ENCODE measurements at places on chromosomes 2 and 18. TPM values are rescaled to one million over a fixed set of nuclear protein-coding genes. Genes with fewer than 3 reads are reported as not detected.

GRCh38 chr18:5746844-5747243 lies 148.5 kb downstream of the TMEM200C start:
- DNase-seq, result no peak

GRCh38 chr2:190098851-190099250 lies 36.3 kb upstream of the MSTN start:
- DNase-seq, result no peak

The ERBB4 gene
- not detected for total RNA-seq

The SLC11A1 gene
- 0.15 TPM for total RNA-seq

The NPAS2 gene
- total RNA-seq, result 14.7 TPM

- no peak for DNase-seq
Measured at GRCh38 chr2:218194880-218195279, 22.1 kb upstream of the ARPC2 start.

GRCh38 chr2:37084797-37085196 lies 479 bp downstream of the GPATCH11 start:
- DNase-seq, result no peak

The FBXO15 gene
- total RNA-seq, result 2.2 TPM

The CNGA3 gene
- 0.14 TPM for total RNA-seq

DNA sequence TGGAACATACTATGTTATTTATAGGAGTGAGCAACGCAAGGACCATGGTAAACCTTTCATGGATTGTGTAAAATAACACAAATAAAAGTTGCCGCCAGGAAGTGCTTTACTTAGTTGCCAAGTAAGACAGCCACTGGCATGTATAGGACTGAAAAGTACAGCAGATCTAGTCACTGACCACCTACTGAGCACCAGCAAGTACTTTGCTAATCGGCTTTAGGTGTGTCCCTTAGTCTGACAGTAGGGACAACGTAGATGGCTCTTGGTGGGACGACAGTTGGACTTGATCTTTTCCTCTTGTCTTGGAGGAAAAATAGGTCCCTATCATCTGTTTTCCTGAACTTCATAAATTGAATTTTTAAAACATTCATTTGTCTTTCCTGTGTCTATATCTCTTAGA lies 13.6 kb upstream of the CXXC1 start:
- no peak for DNase-seq

DNA sequence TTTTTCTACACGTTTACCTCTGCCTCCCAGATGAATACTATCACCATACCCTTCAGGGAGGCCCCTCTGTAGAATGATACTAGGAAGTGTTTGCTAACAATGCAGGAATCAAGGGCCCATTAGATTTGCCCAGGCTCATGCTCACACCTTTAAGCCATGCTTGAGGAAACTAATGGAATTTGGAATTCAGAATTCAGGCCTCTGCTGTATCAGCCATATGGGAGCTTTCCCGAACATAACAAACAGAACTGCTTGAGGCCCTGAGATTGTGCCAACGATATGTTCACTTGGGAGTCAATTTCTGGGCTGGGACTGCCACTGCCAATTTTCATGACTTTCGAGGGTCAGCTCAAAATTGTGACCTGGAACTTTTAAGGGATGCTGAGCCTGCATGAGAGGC lies 282.5 kb downstream of the CLIP4 start:
- no peak for DNase-seq

The THSD7B gene
- total RNA-seq, result 0.12 TPM

The VWA3B gene
- not detected for total RNA-seq

- no peak for DNase-seq
Measured at GRCh38 chr18:56803051-56803450, 151.9 kb downstream of the WDR7 start.

- no peak for DNase-seq
Measured at GRCh38 chr2:85920810-85921545, 32.2 kb upstream of the ST3GAL5 start.

The IL1RL1 gene
- total RNA-seq, result not detected

DNA sequence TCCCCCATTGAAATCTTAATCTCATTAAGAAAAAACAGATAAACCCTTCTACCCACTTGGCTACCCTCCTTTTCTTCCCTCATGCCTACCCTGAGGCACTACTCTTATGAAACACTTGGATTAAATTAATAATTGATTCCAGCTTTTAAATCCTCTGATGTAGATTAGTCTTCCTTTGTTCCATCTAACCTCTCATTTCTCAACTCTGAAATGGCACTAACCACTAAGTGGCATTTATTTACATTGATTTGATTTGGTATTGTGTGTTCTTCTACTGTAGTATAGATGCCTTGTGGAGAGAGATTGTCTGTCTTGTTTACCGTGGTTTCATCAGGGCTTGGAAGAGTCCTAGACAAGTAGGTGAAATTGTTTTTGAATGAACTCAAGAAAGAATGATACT lies 26.7 kb downstream of the ITGA4 start:
- DNase-seq, result no peak

- no peak for DNase-seq
Measured at GRCh38 chr2:40369267-40370006, 82.5 kb downstream of the SLC8A1 start.

The SESTD1 gene
- 19.7 TPM for total RNA-seq

DNA sequence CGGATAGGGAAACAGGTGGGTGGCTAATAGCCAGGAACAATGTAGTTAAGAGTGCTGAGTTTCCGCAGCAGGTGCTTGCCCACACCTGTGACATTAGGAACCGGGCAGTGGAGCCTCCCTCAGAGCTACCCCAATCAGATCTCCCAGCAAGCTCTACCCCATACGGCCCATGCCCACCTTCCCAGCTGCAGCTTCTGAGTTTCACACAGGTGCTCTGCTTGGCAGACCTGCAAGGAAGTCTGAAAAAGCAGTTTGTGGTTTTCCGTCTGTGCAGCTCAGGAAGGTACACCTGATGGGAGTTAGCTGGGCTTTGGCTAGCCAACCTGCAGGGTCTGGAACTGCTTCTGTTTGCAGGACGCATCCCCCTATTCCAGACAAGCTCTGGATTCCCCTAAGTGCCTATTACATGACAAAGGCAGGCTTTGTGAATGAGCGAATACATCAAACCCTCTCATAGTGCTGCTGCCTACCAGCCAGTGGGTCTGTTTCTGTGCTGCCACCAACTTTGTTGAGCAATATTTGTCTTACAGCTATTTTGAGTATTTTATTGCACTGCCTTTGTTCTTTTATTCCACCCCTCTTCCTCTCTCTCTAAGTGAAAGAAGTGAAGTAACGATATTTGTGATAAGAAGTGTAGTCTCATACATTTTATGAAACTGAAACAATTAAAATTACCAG lies 24.7 kb upstream of the CEP68 start:
- no peak for DNase-seq

GRCh38 chr2:188975497-188976102 lies 1.4 kb downstream of the COL3A1 start:
- peak; percentile 90 for DNase-seq

- DNase-seq, result no peak
Measured at GRCh38 chr2:150088538-150088937, 398.9 kb downstream of the RND3 start.
